ENCODE measurements at places on chromosomes 12 and 14. TPM values are rescaled to one million over a fixed set of nuclear protein-coding genes. Genes with fewer than 3 reads are reported as not detected.

DNA sequence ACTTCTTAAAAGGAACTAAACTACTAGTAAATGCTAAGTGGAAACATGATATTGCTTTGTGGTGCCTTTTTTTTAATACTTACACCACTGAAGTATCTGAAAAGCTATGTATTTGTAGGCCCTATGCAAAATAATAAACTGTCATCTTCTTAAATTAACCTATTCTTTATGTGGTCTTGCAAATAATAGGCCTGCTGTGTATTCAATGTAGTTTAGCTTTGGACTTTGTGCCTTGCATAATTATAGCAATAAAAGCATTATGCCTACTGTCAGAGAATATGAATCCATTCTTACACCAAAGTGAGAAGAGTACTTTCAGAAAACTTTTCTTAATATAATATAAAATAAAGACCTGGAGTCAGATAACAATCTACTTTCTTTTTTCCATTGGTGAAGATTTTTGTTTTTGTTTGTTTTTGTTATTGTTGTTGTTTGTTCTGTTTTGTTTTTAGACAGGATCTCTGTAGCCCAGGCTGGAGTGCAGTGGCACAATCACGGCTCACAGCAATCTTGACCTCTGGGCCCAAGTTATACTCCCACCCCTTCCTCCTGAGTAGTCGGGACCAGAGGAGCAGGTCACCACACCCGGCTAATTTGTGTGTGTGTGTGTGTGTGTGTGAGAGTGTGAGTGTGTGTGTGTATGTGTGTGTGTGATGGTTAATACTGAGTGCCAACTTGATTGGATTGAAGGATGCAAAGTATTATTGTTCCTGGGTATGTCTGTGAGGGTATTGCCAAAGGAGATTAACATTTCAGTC lies 213.8 kb downstream of the SLC6A15 start:
- DNase-seq: no peak
- H3K36me3 ChIP-seq: no peaks in the 10 kb centered on the region
- no peaks in the 10 kb centered on the region for H3K4me1 ChIP-seq
- H3K27me3 ChIP-seq: no peaks in the 10 kb centered on the region
- no peak overlapping the region for H3K27ac ChIP-seq

- H3K27ac ChIP-seq: no peak overlapping the region
- H3K27me3 ChIP-seq: no peaks in the 10 kb centered on the region
- H3K36me3 ChIP-seq: no peaks in the 10 kb centered on the region
Observed at GRCh38 chr14:30129807-30130206, 202.2 kb upstream of the PRKD1 start.

- H3K27ac ChIP-seq: no peak overlapping the region
- H3K27me3 ChIP-seq: no peaks in the 10 kb centered on the region
- no peak overlapping the region for H3K4me3 ChIP-seq
- H3K4me1 ChIP-seq: no peaks in the 10 kb centered on the region
- DNase-seq: no peak
Observed at GRCh38 chr12:127749416-127749815, 517.6 kb upstream of the TMEM132C start.

GRCh38 chr14:30638926-30639325 lies 16.8 kb downstream of the SCFD1 start:
- H3K4me1 ChIP-seq: no peaks in the 10 kb centered on the region
- no peaks in the 10 kb centered on the region for H3K27me3 ChIP-seq
- peaks cover 85% of the 10 kb centered on the region for H3K36me3 ChIP-seq
- no peak overlapping the region for H3K27ac ChIP-seq
- no peak for DNase-seq
- H3K4me3 ChIP-seq: no peak overlapping the region

The SSPN gene
- total RNA-seq: 36.4 TPM

The TAS2R7 gene
- not detected for total RNA-seq

Measured in esophagus muscularis mucosa (tissue), 4 donors.